ENCODE measurements at places on chromosomes 3 and 15.

DNA sequence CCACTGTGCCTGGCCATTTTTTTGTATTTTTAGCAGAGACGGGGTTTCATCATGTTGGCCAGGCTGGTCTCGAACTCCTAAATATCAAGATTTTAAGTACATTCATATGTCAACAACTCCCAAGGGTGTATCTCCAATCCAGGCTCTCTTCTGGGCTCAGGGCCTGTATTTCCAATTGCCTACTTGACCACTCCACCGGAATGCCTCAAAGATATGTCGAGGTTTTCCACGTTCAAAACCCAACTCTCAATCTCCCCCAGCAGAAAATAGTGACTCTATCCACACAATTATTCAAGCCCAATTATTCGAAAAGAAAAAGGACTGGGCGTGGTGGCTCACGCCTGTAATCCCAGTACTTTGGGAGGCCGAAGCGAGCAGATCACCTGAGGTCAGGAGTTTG lies 1.9 kb upstream of the KNSTRN start:
- DNase-seq, result no peak

DNA sequence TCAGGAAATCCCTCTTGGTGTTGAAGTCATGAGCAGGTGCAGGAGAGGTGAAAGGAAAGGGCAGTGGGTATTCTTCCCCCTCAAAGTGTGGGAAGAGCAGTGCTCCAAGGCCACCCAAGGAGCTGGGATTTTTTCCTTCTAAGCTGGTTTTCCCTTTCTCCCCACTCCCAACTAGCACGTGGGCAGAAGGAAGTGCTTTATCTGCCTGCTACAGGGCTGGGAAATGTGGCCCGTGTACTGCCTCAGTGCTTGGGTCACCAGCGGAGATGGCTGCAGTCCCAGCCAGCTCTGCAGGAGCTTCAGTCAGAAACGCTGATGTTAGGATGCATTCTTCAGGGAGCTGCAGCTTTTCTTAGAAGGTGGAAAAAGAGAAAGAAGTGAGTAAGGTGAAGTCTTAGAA lies 99.2 kb downstream of the CACNA1D start:
- DNase-seq, result no peak

DNA sequence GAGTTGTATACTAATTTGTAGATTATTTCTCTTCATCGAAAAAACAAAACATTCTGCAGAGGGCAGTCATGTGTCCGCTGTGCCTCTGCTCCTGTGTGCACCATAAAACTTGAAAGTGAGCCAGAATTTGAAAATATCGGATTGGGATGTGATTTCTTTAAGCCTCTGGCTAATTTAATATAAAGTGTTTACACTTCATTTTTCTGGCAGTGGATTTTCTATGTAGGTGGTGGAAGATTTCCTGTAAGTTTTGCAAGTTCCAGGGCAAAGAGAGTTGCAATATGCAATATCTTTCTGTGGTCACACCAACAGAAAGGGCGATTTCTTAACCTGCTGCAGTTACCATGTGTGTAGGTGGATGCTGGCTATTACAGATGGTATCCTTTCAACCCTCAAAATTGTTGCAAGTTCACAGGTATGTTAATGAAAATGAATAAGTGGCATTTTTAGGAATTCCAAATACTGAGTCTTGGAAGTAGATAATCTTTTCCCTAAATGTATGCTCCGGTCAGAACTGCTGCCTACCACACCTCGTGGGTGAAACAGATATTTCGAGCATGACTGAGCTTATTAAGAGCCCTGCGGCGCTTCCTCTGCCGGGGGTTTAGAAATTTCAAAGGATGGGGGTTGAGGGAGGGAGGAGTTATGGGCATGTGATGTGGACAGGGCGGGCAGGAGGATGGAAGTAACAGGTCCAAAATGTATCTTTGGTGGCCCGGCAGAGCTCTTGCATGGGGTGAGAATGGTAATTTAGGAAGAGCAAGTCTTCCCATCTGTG lies 134.0 kb downstream of the PGPEP1L start:
- no peak for DNase-seq

GRCh38 chr3:142319094-142319493 lies 93.7 kb upstream of the GK5 start:
- no peak for DNase-seq

DNA sequence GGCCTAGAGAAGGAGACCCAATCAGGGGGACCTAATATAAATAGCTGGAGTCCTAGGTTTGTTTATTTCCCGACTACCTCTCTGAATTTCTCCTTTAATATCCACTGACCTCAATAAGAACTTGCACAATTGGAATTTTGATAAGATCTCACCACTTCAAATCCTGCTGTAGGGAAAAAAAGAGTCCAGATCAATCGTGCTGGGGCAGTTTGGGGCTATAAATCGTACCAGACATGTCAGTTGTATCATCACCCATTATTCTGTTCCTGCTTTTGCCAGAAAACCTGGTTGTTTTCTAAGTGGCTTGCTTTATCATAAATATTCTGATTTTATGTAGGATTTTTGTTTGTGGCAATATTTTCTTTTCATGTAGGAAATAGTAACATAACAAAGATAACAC lies 281.3 kb downstream of the DIPK2A start:
- DNase-seq, result no peak

- DNase-seq, result no peak
Measured at GRCh38 chr15:47792231-47792630, 74.9 kb downstream of the SEMA6D start.
